LHCN-M2 (cell line): ENCODE measurements at places on chromosomes 13 and 19.
A peak's percentile ranks its signal among the peaks of the same experiment; 100 is the strongest.

DNA sequence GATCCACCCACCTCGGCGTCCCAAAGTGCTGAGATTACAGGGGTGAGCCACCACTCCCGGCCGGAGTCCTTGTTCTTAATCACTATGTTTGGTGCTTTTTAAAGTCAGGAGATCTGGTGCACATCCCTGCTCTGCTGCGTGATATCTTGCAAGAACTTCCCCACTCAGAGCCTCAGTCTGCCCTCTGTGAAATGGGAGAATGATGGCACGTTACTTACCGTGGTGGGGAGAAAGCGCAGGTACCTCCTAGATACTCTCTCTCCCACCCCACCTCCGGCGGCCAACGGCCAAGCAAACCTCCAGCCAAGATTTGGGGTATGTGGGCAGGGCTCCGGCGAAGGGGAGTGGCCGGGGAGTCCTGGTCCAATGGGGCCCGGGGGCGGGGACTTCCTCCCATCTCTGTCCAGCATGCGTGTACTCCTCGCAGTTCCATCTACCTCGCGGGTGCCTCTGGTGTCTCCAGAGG is at the start of gene RYR1:
Gene RYR1 (plus strand): TSS at position 424 of the 466 bp plus-strand sequence. CDS start 139 bp downstream, outside the sequence.
- peak; percentile 26 for DNase-seq

DNA sequence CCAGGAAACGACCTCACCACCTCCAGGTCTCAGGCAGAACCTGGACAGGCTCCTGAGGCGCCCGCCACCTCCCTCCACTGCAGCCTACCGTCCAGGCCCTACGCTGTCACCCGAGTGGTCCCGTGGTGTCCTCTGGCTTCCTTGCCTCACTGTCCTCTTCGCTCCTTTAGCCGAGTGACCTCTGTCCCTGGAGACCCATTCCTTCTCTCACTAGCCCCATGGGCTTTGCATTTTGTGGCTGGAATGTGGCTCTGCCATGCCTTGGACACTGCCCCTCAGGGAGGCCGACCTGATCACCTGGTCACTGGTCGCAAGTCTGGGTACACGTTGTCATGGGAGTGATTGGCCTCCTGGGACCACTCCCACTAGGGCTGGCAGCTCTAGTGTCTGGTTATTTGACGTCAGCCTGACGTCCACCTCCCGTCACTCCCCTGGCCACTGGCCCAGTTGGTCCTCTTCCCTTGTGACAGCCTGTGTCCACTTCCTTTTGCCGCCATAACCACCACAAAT is 17.9 kb downstream of the SLC25A42 start:
- no peak for DNase-seq

DNA sequence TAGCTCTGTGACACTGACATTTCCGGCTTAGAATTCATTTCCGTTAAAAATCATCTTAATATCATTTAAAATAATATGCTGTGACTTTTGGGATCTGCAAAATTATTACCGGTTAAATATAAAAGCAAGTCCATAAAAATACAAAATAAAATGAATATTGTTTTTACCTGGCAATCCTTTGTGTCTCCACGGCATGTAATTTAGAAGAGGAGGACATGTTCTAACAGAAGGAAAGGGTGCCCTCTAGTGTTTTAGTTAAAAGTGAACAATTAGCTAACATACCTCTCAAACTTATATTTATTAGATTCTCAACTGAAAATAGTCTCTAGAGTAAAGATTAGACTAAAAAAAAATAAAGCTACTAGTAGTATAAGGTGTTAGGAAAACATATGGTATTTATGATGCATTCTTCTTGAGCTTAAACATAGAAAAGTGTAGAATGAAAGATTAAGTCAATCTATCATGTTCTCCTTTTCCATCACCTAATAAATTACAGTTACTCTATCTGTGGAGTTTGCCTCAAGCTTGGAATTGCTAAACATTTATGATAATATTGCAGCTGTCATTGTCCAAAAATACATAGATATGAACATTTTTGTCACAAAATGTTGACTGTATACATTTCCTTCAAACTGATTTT is 676.7 kb upstream of the SPRY2 start:
- peak; percentile 49 for DNase-seq

- DNase-seq, result no peak
Measured at GRCh38 chr13:39310961-39311360, 272.7 kb downstream of the NHLRC3 start.

DNA sequence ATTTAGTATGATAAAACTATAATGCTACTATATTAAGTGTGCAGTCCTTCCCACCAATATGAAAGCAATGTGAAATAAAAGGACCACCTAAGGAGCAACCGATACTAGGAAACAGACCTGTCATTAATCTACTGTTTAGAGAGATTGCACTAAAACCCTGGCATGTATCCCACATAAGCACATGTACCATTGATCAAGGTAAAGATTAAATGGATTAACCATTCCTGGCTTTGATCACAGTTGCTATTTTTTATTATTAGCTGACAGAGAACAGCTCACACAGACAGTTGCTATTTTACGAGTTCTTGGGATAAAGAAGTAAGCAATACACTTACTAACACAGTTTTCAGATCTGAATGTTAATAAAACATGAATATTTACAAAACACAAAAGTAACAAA is 57.7 kb upstream of the ZDHHC20 start:
- DNase-seq, result no peak

DNA sequence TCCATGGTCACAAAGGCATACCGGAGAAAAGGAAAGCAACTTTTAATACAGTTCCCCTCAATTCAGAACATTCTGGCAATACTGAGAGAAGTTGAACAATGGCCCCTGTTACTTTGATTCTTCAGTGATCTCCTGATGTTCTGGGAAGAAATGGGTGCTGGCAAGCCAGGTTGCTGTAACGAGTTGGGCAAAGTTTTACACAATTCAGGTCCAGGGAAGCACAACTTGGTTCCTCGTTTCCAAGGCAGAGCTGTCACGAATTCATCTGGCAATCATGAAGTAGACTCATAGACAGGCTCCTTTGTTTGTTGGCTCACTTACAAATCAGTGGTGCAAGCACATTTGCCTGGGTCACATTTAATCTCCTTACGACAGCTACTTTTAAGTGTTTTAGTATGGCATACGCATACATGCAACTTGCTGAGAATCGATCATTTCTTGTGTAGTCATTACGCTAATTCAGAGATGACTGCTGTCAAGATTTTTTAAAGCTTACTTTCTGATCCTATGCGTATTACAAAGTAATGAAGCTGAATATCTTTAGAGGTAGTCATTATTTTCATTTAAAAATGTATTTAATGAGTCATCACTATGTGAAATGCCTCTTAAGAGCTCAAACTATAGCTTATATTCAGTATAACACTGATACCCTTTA is 174.7 kb downstream of the GPC5 start:
- DNase-seq, result no peak

GRCh38 chr19:47417107-47417745 is 2.1 kb downstream of the MEIS3 start:
- no peak for DNase-seq

GRCh38 chr13:47211106-47211505 is 314.3 kb upstream of the HTR2A start:
- peak; percentile 54 for DNase-seq

DNA sequence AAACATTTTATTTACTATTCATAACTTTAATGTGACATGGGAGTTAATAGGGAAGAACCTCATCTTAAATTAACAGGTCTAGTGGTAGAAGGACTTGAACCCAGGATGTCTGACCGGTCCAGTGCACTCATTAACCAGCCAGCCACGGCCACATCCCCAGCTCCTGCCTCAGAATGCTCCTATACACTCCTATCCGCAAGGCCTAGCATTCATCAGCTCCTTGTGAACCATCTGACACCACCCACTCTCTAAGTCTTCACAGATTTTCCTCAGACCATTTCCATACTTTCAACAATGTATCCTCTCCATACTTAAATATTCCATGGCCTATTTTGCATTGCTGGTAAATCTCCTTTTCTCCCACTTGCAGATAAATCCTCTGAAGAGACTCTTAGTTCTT is 98.3 kb downstream of the KLF12 start:
- no peak for DNase-seq

GRCh38 chr13:114035583-114036531 is 62.0 kb upstream of the C13orf46 start:
- DNase-seq, result no peak

DNA sequence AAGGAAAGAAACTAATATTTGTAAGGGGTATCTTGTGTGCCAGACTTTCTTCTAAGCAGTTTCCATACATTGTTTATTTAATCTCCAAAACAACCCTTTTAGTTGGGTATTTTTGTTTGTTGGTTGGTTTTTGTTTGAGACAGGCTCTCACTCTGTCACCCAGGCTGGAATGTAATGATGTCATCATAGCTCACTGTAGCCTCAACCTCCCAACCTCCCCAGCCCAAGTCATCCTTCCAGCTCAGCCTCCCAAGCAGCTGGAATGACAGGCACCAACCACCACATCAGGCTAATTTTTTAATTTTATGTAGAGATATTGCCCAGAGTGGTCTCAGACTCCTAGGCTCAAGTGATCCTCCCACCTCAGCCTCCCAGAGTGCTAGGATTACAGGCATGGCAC is 41.2 kb upstream of the LSM14A start:
- DNase-seq, result no peak

GRCh38 chr19:34962687-34963572 is 1.1 kb downstream of the ZNF792 start:
- DNase-seq, result no peak

GRCh38 chr13:22194106-22194805 is 523.4 kb downstream of the FGF9 start:
- DNase-seq, result no peak

GRCh38 chr13:74444864-74445479 is 310.8 kb upstream of the KLF12 start:
- DNase-seq, result peak; percentile 29

- DNase-seq, result peak; percentile 8
Measured at GRCh38 chr19:6663236-6664201, 6.4 kb downstream of the TNFSF14 start.

- DNase-seq, result no peak
Measured at GRCh38 chr13:48547663-48548092, 14.8 kb upstream of the RCBTB2 start.

GRCh38 chr13:29551214-29551613 is 44.3 kb downstream of the SLC7A1 start:
- DNase-seq, result no peak

- peak; percentile 92 for DNase-seq
Measured at GRCh38 chr13:96053003-96053703, at the start of gene UGGT2. Gene UGGT2, minus strand, starts transcription at chr13:96053401. Its CDS starts 89 bp downstream, at chr13:96053312.
